ENCODE measurements at places on chromosomes 7 and 10.

DNA sequence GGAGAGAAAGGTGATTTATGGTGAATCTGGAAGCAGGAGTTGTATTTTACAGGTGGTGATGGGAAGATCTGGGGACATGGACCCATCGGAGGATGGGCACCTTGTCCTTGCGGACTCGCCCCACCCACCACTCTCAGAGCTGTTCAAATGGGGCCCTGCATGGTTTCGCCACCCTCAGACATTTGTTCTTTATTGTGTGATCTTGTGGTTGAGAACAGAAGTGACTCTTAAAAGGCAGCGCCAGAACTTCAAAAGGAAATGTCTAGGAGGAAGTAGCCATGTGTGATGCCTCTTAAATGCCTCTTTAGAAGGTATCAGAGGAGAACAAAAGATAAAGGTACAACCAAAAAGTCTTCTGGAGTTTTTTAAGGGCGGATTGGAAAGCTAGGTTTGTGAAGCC, 205.7 kb downstream of the KIAA1217 start:
- DNase-seq: no peak

- DNase-seq: no peak
These were observed 66.4 kb downstream of the CDC123 start for GRCh38 chr10:12262278-12262981.

DNA sequence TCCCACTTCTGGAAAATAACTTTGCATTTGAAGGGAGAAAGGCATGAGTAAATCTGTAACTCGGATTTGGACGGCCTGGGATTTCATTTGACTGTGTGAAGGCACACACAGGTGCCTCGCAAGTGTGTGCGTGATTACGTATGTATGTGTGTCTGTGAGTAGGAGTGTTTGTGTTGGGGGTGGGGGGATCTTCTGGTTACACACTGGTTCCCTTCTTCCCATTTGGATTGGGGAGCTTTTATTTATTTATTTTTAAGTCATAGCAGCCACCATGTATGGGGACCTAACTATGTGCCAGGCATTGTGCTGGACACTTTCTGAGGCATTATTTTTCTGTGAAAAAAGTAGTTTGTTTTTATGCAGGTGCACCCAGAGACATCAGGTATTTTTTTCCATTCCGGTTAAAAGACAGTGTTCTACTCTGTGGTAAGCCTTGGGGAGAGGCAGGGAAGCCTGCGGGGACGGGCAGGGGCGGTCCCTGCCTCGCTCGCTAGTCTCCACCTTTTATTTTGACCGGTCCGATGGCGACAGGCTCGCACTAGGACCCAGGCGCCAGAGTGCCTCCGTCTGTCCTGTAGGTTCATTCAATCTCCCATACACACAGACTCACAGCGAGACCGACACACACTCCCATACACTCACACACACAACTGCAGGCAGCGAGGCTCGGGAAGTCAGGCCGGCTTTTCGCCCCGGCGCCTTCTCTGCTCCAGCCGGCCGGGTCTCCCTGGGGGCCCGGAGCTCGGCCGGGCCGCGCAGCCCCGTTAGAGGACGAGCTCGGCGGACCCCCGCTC, at the start of gene MXI1:
Gene MXI1, plus strand, starts transcription at position 595 of the 794 bp plus-strand sequence. CDS start 204 bp downstream, outside the sequence.
- DNase-seq: no peak

DNA sequence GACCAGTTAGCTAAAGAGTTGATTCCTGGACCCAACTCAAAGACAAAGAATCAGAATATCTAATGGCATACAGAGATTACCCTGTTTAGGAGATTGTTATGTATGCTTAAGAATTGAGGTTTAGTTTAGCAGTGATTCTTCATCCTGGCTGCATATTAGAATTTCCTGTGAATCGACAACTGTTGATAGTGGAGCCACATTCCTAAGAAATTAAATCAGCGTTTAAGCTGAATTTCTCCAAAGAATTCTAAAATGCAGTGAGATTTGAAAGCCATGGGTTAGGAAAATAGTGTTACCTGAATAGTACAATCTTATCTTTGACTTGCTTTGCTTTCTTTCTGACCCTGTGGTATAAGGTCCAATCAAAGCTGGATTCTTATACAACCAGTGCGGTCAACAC, 16.4 kb upstream of the FERD3L start:
- DNase-seq: no peak

DNA sequence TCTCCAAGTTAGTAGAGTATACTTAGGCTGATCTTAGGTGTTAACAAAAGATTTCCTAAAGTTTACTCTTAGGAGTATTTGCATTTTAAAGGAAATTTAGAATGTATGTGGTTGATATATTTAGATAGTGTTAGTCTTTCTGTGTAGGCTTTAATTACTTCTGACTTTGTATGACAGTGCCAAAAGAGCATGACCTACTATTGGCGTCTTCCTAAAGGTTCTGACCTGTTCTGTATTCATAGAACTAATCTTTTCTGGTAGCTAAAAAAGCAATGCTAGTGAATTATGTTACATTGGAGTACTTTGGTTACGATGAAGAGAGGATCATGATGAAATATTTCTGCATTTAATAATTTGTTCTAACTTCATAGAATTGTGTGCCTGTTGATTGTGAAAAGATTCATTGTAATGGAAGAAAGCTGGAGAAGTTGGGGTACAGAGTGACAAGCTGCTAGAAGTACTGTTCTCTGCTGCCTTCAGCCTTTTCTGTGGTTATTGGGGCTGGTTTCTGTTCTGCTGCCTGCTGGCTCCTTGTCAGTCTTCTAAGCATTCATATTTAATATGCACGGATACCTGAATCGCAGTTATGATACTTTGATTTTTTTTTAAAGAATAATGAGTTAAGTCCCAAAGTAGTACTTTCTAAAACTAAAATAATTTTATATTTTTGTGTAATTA, 13.2 kb downstream of the WAC start:
- DNase-seq: no peak

- no peak for DNase-seq
These were observed 39.9 kb downstream of the ABCB4 start for GRCh38 chr7:87435546-87435945.

- no peak for DNase-seq
These were observed 713 bp downstream of the IMMP2L start for GRCh38 chr7:111561654-111561903.

DNA sequence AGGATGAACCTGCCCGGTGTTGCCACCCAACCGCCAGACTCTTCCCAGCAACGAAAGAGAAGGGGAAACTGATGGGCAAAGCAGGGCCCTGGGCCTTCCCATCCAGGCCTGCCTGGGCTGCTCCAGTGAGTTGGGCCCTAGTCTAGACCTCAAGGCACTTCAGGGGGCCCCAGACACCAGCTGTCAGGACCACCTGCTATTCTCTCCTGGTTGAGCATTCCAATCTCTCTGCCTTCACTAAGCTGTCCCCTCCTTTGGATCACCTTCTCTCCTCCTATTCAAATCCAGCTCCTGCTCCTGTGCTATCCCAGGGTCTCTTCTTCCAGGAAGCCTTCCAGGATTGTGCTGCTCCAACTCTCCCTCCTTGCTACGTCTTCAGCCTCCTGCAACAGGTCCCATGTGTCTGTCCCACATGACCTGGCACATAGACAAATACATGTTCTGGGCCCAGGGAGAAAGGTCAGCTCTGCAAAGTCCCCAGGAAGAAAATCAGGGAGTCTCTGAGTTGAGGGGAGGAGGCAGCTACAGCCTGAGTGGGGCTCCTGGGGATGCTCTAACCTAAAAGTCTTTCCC, 3.1 kb downstream of the STX1A start:
- DNase-seq: no peak

GRCh38 chr10:62806251-62806650, 1.7 kb downstream of the ADO start:
- no peak for DNase-seq

Measured in stimulated activated CD4-positive, alpha-beta T cell treated with anti-CD3 and anti-CD28 coated beads, TNF-alpha, amount 100 ng/mL, for 4 hours (primary cell).